AG04450 (cell line): ENCODE measurements at places on chromosomes 3 and 15. TPM values are rescaled to one million over a fixed set of nuclear protein-coding genes. Genes with fewer than 3 reads are reported as not detected.

Gene MKRN3
- 1.2 TPM in 2 replicates for polyA plus RNA-seq

Gene FANCD2OS
- polyA plus RNA-seq, result not detected in 2 replicates

Gene A4GNT
- polyA plus RNA-seq, result not detected in 2 replicates

Gene AHSG
- polyA plus RNA-seq, result not detected in 2 replicates

Gene CCDC39
- not detected in 2 replicates for polyA plus RNA-seq

Gene ANKRD63
- polyA plus RNA-seq, result not detected in 2 replicates

Gene RYK
- 67.6 and 74.5 TPM in 2 replicates for polyA plus RNA-seq

Gene KBTBD13
- not detected in 2 replicates for polyA plus RNA-seq

Gene NECTIN3
- 71.9 and 98.3 TPM in 2 replicates for polyA plus RNA-seq

DNA sequence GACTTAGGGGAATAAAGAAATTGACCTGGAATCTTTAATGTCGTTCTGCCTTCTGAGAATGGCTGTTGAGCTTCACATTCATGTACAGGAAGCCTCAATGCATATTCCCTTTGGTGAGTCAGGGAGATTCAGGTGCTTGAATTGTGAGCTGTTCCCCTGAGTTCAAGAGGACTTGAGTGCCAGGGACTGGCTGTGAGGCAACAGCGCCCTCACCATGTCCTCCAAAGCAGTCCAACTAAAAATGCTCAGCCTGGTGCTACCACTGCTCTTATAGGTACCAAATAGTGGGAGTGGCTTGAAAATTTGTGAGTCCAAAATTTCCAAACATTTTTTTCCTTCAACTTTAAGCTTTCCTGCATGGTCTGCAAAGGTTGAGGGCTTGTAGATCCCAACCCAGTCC lies 54.1 kb downstream of the LEO1 start:
- DNase-seq, result no peak

- no peak for DNase-seq
These were observed 35.7 kb downstream of the NGRN start for GRCh38 chr15:90300988-90301706.

DNA sequence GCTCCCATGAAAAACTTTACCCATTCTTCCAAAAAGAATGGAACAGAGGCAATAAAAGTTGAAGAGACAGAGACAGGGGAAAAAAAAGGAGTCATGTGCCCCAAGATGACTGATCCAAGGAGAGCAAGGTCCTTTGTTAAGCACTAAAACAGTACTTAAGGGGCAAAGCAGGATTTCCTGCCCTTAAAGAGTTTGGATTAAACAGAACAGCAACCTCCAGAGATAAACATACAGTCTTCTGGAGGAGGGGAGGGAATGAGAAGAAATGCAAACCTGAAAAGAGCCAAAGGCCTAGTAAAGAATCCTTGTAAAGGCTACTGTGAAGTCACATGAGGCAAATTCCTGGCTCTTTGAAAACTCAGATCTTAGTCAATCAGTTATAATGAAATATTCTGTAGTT lies 38.2 kb downstream of the SHQ1 start:
- DNase-seq, result no peak

- no peak for DNase-seq
These were observed 83.0 kb downstream of the PLOD2 start for GRCh38 chr3:146078031-146078430.

DNA sequence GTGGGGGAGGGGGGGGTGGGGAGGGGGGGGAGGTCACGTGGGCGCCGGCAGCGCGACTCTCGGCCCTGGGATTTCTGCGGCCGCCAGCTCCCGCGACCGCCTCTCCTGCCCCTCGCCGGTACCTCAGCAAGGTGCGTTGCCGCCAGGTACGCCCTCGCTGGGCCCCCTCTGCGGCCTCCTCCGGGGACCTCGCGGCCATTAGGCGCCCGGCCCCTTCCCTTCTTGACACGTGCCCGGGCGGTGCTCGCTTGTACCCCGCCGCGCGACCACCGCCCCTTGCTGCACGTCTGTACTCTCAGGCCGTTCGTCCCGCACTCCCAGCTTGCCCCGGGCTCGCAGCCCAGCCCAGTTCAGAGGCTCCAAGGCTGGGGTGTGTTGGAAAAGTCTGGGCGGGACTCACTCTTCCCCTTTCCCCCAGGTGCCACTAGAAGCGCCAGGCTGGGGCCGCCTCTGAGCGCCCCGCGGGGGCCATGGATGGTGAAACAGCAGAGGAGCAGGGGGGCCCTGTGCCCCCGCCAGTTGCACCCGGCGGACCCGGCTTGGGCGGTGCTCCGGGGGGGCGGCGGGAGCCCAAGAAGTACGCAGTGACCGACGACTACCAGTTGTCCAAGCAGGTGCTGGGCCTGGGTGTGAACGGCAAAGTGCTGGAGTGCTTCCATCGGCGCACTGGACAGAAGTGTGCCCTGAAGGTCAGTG lies at the start of gene MAPKAPK3:
Gene MAPKAPK3, plus strand, starts transcription at position 56 of the 696 bp plus-strand sequence. Its CDS starts 415 bp downstream, at position 471.
- DNase-seq, result no peak

DNA sequence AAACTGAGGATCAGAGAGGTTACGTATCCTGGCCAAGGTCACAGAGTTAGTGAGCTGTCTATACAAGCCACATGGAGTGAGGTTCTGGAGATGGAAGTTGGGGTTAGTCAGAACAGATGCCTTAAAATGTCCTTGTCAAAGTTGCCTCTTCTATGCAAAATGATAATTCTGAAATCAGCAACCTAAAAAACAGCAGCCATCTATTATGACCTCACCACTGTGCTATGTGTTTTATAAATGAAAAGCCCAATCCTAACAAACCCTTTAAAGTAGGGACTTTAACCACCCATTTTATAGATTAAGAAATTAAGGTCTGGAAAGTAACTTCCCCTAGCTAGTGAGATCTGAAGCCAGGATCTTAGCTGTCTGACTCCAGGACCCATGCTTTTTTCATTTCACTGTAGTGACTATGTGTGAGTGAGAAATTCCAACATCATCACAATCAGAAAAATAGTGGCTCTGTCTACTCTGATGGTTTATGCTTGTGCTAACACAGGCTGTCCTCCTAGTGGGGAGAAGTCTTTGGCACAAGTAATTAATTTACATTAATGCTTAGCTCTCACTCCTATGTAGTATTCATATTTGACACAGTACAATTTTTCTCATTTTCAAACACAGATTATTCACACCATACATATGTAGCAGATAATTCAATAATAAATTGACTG lies 143.6 kb downstream of the ANO10 start:
- no peak for DNase-seq

DNA sequence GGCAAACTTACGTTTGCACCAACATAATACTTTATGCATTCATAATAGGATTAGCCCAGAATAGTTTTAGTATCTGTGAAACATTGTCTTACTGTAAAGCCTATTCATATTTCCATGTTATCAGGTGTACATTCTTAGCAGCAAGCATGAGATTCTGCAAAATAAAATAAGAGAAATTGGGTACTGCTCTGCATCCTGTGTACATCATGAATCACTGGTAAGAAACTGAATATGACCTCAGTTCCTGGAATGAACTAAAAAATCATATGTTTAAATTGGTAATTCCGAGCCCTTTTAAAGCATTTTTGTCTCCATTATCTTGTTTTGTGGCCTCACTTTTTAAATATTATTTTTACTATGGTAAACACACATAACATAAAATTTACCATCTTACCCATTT lies 605.1 kb downstream of the ROBO1 start:
- DNase-seq, result no peak

DNA sequence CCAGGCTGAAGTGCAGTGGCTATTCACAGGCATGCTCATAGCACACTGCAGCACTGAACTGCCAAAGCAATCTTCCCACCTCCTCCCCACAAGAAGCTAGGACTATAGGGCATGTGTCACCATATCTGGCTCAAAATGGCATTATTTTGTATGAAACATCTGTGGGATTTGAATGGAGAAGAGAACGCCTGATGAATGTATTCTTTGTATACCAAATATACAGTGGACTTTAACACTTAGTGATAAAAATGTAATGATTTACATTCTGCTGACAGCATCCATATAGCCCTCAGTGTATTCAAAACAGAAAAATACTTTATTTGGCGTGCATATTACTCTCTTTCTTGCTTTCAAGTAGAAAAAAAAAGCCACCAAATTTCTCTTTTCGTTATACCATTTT lies 257.8 kb downstream of the FOXP1 start:
- no peak for DNase-seq

GRCh38 chr3:123063034-123063433 lies 3.8 kb upstream of the PDIA5 start:
- no peak for DNase-seq
